ENCODE measurements at places on chromosomes 3 and 15.

GRCh38 chr3:177197727-177198460 lies 612 bp upstream of the TBL1XR1 start:
- no peak for DNase-seq

DNA sequence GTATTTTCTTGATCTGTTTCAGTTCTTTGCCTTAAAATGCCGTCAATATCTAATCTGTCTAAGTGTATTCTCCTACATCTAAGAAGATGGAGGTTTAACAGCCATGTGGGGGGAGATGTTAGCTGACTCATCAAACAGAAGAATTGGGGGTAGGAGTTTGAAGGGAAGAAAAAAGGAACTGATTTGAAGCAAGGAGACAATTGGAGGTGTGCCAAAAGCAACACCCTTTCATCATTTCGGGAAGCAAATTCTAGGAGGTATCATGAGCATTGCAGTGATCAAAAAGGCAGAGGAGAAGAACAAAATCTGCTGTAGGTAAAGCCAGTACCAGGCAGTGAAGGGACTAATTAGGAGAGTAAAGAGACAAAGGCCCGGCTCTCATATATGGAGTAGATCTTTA lies 337.3 kb upstream of the TBC1D5 start:
- DNase-seq, result no peak

- no peak for DNase-seq
Observed at GRCh38 chr3:29627136-29628117, 346.6 kb downstream of the RBMS3 start.

DNA sequence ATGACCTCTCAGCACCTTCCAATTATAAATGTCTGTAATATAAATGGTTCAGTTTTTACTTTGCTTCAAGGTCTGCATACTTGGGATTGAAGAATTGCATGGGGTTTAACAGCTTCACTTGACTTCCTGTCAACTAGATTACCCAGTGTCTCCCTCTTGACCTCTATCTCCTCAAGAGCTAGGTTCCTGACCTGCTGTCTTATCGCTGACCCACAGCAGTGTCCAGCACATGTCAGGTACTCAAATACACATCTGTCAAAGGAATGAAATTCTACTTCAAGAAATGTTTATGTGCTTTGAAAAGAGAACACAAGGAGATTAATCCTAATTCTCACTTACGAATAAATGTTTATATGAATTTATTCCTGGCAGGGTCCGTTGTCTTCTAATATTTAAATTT lies 284.5 kb downstream of the SLC9A9 start:
- DNase-seq, result no peak

DNA sequence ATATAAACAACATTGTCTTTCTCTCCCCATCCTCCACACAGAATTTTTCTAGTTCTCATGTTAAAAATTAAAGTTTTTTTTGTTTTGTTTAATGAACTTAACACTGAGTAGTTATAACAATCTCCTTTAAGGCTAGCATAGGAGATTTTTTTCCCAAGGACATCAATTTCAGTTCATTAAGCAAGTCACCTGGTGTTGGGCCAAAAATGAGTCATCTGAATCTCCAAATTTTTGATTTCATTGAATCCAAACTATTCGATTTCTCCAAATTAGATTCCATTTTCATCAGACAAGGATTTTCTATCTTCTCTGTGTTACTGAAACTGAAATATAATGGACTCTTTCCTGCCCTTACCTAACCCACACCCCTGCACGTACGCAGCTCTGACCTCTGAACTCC lies 631.4 kb upstream of the MDFIC2 start:
- no peak for DNase-seq
